Breast epithelium (tissue), 4 donors: ENCODE measurements at places on chromosomes 1 and 21. TPM values are rescaled to one million over a fixed set of nuclear protein-coding genes. Genes with fewer than 3 reads are reported as not detected.

DNA sequence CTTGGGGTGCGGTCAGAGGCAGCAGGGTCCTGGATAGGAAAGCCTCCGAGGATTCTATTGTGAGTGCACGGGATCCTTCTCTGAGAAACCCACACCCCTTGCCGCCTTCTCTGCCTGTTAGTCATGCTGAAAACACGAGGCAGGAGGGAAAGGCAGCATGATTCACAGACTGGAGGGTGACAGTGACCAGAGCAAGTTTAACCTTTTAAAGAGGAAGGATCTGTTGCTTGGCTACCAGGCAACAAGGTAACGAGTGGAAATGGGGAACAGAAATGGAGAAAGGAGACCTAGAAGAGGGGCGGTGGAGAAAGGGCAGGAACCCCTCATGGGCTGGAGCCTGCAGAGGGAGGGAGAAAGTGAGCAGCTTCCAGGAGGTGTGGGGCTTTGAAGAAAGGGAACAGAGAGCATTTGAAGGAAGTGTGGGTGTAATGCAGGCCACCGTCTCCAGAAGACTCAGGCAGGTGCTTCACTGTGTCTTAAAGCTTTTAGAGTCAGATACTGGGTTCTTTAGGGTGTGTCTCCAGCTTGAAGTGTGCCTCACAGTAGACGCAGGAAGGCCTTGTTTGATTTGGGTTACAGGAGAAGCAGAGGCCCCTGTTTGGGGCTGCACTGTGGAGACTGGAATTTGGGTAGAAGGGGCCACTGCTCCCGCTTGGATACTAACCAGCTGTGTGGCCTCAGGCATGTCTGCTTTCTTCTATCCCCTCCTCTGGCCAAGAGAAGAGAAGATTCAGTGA lies 19.1 kb downstream of the OPTC start:
- no peaks in the 10 kb centered on the region for H3K36me3 ChIP-seq
- H3K27me3 ChIP-seq: no peaks in the 10 kb centered on the region
- H3K4me3 ChIP-seq: no peak overlapping the region
- peaks cover 3% of the 10 kb centered on the region for H3K4me1 ChIP-seq
- DNase-seq: no peak
- H3K27ac ChIP-seq: peak overlapping the region; percentile 59

C4BPA gene
- 6.4 TPM for total RNA-seq

NBPF12 gene
- 22.3 TPM for total RNA-seq

DNA sequence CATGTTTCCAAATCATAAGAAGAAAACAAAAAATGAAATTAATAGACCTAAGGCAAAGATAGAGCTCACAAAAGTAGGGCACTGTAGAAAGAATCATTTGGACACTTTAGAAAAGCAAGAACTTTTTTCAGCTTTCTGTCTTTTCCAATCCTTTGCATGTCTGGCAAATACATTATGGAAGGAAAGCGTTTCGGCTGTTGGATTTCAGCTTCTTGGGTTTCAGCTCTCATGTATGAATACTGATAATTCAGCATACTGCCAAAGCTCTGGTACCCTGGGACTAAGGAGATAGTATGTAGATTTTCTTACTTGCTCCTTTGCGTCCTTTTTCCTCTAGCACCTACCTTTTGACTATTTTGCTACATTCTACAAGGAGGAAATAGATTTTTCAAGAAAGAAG lies 375.9 kb downstream of the BRINP3 start:
- no peak overlapping the region for H3K4me3 ChIP-seq
- H3K27ac ChIP-seq: no peak overlapping the region
- no peak for DNase-seq
